Activated naive CD4-positive, alpha-beta T cell treated with Interleukin-2 at 50 U/mL for 16 hours (primary cell): ENCODE measurements at places on chromosomes 1 and 21.

- DNase-seq = no peak
These were observed 43.1 kb upstream of the PIGC start for GRCh38 chr1:172486805-172487454.

GRCh38 chr1:53822931-53823330 is 15.2 kb downstream of the NDC1 start:
- no peak for DNase-seq

DNA sequence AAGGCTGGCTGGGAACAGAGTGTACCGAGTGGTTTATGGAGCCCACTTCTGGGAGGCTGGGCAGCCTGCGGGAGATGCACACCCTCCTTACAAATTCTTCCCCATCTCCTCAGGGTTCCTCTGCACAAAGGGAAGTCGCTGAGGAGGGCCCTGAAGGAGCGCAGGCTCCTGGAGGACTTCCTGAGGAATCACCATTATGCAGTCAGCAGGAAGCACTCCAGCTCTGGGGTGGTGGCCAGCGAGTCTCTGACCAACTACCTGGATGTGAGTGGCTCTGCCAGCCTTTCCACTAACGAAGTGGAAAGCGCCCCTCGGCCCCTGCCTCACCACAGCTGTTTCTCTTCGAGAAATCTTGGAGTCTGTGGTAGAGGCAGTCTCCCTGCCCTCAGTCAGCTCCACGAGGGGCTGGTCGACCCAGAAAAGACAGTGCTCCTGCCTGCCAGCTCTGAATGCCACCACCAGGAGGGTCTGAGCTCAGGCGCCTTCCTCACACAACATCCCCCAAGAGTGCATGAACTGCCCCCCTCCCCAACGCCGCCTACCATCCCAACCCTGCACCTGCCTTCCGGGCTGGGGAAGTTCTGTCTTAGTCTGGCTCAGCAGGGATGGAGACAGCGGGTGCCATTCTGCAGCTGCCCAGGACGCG is 31.8 kb downstream of the PROK1 start:
- DNase-seq = no peak

GRCh38 chr1:168387781-168388760 is 107.4 kb downstream of the TBX19 start:
- no peak for DNase-seq

DNA sequence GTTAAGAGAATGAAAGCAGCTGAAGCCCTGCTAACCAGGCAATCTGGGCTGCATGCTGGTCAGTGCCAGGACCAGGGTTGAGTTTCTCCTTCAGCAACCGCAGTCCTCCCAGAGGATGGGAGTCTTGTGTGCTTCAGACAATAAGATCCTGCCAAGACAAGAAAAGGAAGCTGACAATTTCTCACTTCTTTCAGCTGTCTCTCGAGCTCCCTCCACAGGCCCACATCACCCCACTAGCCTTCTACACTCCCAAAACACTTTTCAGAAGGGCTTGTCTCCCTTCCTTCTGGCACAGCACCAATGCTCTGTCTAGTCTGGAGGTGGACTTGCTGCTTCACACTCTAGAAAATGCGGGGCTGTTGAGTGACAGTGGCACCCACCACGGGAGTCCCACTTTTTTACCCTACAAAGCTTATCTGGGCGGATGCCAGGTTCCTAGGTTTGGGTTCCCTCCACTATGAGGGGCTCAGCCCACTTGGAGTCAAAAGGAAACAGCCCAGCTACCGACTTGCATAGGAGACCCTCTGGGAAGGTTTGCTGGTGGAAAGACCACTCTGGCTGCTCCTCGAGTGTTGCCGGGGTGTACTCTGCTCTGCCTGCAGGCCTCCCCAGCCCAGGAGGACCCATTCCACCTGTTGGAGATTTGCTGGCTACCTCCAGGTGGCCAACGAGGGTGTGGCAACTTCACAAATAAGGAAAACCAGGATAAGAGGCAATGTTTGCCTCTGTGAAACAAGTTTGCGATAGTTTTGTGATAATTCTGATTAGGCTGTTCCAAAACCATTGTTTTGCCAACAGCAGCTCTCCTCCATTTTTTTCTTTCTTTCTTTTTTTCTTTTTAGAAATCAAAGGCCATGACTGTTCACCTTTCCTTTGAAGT is 68.9 kb downstream of the TENT5C start:
- DNase-seq = peak; percentile 47

DNA sequence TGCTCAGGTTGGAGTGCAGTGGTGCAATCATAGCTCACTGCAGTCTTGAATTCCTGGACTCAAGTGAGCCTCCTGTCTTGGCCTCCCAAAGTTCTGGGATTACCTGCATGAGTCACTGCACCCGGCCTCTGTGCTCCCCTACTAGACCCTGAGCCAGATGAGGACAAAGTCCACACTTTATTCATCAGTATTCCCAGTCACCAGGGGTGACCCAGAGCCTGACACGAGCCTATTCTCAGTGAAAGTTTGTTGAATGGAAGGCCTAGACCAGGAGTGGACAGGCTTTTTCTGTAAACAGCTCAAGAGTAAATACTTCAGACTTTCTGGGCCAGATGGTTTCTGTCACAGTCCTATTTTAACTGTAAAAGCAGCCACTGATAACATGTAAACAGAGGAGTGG is 68.2 kb downstream of the MAB21L3 start:
- no peak for DNase-seq

GRCh38 chr21:22363504-22363903 is 1365.3 kb downstream of the NCAM2 start:
- no peak for DNase-seq

GRCh38 chr1:152667648-152668047 is 4.5 kb downstream of the LCE2D start:
- DNase-seq = no peak

- no peak for DNase-seq
These were observed 8.6 kb upstream of the SLC19A2 start for GRCh38 chr1:169494343-169494742.

GRCh38 chr1:91863498-91863897 is 22.5 kb downstream of the TGFBR3 start:
- DNase-seq = no peak

DNA sequence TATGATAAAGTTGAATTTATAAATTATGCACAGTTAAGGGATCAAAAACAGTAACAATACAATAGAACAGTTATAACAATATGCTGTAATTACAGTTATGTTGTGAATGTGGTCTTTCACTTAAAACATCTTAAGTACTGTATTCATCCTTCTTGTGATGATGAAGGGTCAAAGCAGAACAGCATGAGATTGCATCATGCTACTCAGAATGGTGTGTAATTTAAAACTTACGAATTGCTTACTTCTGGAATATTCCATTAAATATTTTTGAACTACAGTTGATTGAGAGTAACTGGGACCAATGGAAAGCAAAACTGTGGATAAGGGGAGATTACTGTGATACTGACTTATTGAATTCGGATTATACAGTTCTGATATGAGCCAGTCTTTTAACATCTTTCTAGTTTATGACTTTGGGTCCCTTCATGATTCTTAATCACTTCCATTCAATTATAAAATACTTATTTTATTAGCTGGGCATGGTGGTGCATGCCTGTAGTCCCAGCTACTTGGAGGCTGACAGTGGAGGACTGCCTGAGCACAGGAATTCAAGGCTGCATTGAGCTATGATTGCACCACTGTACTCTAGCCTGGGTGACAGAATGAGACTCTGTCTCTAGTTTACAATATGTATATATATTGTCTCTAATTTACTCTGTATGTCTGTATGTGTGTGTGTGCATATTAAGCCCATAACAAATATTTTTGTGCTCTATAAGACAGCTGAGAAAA is 43.2 kb downstream of the ATP1B1 start:
- no peak for DNase-seq

GRCh38 chr1:222266223-222267196 is 281.4 kb downstream of the HHIPL2 start:
- DNase-seq = no peak

DNA sequence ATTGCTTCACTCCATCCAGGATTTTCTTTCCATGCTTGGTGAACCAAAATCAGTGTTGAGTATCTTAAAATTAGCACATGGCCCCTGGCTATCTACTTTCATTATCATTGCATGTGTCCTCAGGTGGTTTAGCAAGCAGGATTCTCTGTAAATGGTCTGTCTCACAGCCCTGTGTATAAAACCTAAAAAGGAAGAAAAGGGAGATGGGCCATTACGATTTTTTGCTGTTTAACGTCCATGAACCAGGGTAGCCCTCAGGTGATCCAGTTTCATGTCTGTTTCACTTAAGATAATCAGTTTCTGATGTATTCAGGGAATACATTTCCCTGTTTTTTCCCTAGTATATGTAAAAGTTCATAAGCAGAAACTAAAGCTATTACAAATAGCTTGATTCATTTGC is 238.2 kb downstream of the NFIA start:
- DNase-seq = no peak

DNA sequence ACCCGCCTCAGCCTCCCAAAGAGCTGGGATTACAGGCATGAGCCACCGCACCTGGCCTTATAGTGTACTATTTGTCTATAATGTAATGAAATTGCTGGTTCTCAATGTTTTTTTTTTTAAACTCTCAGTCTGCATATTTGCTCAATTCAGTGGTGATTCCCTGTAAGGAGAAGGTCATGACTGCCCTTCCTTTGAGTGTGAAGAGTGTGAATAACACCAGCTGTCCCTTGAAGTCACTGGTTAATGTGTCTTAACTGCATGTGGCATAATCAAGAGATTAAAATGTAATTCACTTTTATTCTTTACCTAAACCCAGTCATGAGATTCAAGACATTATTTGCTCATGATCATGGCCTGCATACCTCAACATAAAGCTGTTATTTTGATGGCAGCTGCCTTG is 30.5 kb downstream of the MTF2 start:
- DNase-seq = no peak

DNA sequence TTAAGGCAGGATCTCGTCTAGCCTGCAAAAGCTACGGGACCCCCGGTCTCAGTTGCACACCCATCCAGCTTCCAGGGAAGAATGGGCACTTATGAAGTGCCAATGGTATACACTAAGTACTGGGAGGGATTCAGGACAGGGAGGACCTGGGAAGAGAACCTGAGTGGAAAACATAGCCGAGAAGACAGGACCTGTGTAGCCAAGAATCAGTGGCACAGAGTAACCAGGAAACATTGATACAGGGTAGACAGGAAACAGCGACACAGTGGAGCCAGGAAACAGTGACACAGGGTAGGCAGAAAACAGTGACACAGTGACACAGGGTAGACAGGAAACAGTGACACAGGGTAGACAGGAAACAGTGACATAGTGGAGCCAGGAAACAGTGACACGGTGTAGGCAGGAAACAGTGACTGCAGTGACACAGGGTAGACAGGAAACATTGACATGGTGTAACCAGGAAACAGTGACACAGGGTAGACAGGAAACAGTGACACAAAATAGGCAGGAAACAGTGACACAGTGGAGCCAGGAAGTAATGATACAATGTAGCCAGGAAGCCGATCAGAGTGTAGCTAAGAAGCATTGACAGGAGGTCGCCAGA is 138.0 kb upstream of the ARHGEF16 start:
- peak; percentile 2 for DNase-seq

DNA sequence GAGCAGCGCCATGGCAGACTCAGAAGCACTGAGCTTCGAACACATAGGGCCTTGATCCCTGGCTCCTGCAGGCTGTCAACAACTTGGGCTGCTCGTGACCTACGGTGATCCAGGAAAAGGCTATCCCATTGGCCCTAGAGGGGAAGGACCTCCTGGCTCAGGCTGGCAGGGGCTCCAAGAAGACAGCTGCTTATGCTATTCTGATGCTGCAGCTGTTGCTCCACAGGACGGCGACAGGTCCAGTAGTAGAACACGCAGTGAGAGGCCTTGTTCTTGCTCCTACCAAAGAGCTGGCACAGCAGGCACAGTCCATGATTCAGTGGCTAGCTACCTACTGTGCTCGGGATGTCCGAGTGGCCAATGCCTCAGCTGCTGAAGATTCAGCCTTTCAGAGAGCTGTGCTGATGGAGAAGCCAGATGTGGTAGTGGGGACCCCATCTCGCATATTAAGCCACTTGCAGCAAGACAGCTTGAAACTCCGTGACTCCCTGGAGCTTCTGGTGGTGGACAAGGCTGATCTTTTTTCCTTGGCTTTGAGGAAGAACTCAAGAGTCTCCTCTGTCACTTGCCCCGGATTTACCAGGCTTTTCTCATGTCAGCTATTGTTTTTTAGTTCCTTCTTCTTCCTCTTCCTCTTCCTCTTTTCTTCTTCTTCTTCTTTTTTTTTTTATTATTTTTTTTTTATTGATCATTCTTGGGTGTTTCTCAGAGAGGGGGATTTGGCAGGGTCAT is 18.9 kb downstream of the ITLN2 start:
- DNase-seq = no peak

GRCh38 chr1:32321712-32322291 is 14.2 kb downstream of the MARCKSL1 start:
- peak; percentile 16 for DNase-seq

- DNase-seq = no peak
These were observed 23.4 kb downstream of the NFASC start for GRCh38 chr1:204894031-204894430.

GRCh38 chr1:183983371-183984105 is 54.0 kb downstream of the COLGALT2 start:
- no peak for DNase-seq

GRCh38 chr1:65694126-65694525 is 98.6 kb upstream of the PDE4B start:
- no peak for DNase-seq

DNA sequence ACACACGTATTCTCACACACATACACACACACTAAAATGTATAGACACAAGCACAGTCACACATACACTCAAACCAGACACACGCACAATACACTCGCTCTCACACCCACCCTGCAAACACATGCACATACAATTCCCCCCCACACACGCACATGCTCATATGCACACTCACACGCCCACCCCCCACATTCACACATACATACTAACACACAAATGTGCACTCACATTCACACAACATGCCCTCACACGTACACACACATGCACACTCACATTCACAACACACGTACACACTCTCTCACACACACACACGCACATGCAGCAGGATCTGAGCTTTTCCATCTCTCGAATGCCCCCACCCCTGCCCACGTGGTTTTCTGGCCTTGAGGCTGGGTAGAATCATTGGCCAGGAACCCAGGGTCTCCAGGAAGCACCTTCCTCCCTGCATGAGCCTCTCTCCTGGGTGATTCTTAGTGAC is 589.7 kb downstream of the PTPRU start:
- no peak for DNase-seq

- DNase-seq = no peak
These were observed 7.2 kb upstream of the OLFML2B start for GRCh38 chr1:162030759-162031280.

GRCh38 chr1:29835874-29836273 is 599.6 kb downstream of the PTPRU start:
- DNase-seq = no peak

DNA sequence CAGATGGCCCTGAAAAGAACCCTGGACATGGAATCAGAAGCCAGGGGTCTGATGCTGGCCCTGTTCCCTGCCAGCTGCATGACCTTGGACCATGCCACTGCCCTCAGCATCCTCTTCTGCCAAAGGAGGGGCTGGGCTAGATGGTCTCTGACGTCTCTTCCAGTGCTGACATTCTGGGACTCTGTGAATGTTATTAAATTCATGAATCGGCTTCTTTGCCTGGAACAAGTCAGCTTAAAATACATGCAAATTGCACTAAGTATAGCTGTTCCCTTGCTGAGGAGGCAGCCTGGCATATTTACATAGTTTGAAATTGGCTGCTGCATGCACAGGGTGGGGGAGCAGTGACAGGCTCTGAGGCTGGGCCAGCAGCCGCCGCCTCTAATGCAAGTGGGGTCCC is 23.8 kb downstream of the KCNA2 start:
- no peak for DNase-seq
